ENCODE measurements at places on chromosomes 4 and X.

DNA sequence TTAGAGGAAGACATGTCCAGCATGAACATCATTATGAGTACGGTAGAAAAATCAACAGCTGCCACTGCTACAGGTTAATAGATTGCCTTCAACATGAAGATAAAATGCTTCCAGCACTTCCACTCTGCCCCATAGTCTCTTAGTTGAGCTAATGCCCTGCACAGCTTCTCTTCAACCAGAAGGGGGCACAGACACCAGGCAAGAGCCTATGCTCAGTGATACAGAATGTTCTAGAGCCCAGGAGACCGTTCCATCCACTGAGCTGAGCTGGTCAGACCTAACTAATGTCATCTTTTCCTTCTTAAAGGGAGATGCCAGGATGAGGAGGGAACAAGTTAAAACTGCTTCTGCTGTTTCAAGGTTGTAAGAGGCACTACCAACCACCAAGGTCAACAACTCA is 42.2 kb downstream of the SMIM10L2A start:
- DNase-seq = no peak

DNA sequence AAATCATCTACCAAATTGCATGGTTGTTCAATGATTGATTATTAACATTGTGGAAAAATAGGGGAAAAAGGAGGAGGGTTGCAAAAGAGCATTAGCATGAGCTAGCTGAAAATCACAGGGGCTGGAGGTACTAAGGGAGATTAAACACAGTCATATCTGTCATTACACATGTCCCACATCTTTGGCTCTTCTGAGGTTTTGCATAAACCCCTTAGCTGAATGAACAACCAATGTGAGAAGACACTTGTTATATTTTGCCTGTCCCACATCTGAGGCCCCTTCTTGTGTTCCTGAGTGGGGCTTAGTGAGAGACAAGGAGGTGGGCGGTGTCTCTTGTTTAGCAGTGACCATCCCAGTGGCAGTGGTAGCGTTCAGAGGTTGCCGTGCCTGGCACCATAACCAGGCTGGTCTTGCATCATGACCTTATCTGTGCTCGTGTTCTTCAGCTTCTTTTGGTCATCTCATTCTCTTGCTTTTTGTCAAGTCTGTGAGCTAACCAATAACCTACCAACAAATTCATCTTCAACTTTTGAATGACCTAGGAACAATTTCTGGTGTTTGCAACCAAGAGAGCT is 95.6 kb downstream of the MID1IP1 start:
- no peak for DNase-seq

- no peak for DNase-seq
Observed at GRCh38 chr4:17064959-17065358, 166.5 kb upstream of the LDB2 start.

- no peak for DNase-seq
Observed at GRCh38 chrX:25178555-25178954, 162.8 kb upstream of the ARX start.

DNA sequence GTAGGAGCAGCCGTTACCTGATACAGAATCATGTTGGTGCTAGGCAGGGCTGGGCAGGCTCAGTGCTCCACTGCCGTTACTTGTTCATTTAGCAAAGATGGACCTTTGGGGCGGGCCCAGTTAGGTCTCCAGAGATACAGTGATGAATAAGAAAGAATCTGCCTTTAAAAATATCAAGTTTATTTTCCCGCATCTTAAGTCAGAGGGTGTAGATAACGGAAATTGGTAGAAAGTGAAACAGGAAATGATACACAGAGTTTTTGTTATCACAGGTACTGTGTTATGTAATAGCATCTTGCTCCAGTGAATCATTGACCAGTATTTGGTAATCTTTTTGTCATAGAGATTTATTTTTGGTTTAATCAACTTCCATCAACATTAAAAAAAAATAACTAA is 5.5 kb downstream of the TMEM131L start:
- DNase-seq = no peak
